Right lung (tissue), 10 donors: ENCODE measurements at places on chromosomes 11 and 22.

DNA sequence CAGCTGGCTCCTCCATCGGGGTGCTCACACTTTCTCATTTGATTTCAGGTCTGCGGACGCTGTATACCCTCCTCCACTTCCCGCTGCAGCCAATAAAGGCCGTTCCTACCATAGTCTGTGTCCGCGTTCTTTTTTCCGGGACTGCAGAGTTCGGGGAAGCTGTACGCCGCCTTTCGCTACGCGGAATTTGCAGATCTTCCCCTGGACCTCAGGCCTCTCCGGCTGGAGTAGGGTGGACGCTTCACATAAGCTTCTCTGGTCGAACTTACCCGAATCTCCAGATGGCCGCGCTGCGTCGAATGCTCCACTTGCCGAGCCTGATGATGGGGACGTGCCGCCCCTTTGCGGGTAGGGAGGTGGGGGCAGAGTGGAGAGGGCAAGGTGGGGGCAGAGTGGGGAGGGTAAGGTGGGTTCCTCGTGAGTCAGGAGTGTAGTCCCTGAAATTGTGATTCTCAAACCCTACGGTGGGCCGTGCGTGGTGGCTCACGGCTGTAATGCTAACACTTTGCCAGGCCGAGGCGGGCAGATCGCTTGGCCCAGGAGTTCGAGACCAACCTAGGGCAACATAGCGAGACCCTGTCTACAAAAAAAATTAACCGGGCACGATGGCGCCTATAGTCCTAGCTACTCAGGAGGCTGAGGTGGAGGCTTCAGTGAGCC lies 617 bp downstream of the CSKMT start:
- DNase-seq = no peak

GRCh38 chr22:39925909-39926679 lies 25.2 kb downstream of the GRAP2 start:
- DNase-seq = no peak

DNA sequence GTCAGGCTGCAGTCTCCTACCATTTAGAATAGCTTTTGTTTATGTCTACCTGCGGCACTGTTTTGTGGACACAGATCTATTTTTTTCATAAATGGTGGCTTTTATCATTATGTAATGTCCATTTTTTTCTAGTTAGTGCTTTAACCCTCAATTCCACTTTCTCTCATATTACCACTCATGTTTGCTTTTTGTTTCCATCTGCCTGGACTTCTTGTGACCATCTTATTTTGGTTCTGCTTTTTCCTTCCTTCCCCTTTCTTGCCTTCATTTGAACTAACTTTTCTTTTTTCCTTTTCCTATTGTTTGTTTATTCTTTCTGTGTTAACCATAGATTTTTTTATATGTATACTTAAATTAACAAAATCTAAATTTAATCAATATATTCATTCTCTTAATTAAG lies 98.5 kb upstream of the SLC22A12 start:
- DNase-seq = no peak

- DNase-seq = no peak
Observed at GRCh38 chr11:34225091-34225490, 119.7 kb downstream of the NAT10 start.

DNA sequence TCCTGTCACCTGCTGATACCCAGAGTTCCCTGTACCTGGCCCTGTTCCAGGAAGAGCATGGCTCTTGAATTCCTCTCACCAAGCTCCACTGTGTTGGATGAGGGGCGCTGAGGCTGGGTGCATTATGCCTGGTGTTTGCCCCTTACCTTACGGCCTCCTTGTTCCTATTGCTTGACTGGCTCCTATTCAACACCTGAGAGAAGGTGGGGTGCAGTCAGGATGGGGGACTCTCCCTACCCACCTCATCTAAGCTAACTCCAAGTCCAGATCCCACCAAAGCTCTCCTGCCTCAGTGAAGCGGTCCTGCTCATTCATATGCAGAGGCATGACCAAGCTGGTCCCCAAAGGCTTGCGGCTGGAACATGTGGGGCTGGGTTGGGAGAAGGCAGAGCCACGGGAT lies 35.8 kb upstream of the RIC3 start:
- DNase-seq = no peak

GRCh38 chr11:44065161-44065661 lies 859 bp upstream of the ACCS start:
- no peak for DNase-seq

GRCh38 chr22:35621451-35621850 lies 4.3 kb upstream of the MB start:
- DNase-seq = no peak

DNA sequence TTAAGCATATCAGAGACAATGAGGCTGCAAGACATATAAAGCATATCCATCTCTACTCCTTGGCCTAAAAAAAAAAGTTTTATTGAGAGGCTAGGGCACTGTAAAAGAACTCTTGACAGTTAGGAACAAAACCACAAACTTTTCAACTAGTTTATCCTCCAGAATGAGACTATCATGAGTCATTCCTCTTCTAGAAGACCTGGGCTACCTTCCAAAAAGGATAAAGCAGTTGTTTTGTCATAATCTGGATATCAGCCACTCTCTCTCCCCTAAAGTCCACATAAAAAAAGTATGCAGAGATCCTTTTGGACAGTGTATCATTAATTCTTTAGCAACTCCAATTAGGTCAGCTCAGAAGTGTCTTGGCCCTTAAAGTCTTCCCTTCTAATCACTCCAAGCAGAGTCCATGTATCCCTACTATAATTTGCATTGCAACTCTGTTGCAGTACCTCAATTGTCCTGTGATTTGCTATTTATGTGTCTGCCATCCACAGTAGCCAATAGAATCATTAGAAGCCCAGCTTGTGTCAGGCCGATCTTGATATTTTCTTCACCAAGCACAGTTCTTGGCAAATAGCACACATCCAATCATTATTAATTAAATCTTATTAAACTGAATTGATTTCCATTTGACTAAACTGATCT lies 10.4 kb downstream of the OR51T1 start:
- DNase-seq = no peak

DNA sequence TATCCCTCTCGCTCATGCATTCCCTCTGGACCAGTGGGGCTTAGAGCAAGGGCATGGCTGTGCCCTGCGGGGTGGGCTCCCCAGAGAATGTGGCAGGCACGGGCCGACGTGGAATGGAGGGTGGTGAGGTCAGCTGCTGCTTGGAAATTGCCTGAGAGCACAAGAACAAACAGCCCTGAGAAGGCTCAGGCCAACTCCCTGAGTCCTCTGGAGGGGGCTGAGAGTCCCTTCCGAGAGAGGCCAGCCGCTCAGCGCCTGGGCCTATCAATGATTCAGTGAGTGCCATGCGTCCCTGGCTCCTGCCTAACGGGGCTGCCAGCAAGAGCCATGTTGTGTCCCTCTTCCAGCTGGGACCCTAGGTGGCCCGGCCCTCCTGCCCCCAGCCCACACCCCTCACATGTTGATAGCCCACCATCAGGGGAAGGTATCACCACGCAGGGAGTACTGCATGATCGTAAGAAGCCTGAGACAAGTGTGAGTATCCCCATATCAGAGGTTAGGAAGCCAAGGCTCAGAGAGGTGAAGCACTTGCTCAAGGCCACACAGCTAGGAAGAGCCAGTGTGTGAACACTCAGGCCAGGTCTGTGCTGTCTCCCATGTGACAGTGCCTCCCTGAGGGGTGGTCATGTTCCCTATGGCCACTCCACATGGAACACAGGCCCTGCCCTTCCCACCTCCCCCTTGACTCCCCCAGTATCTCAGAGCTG lies 55.8 kb downstream of the NECTIN1 start:
- no peak for DNase-seq

DNA sequence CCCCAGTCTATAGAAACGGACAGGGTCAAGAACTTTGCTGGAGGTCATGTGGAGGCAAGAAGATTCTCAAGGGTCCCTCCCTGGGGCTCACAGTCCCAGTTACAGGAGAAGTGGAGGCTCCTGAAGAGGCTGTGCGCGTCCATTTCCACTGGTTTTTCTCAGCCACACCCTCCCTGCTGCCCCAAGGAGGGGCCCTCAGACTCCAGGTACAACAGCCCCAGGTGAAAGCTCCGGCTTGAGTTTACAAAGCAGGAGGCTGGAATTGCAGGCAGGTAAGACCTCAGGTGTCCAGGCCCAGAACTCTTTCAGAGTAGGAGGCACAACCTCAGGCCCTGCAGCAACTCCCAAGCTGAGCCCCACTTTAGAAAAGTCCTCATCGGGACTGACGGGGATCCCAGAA lies 3.1 kb downstream of the SHANK2 start:
- no peak for DNase-seq

- no peak for DNase-seq
Observed at GRCh38 chr22:39526736-39527171, 5.8 kb downstream of the RPS19BP1 start.

- no peak for DNase-seq
Observed at GRCh38 chr11:76337923-76338322, 43.0 kb downstream of the THAP12 start.

DNA sequence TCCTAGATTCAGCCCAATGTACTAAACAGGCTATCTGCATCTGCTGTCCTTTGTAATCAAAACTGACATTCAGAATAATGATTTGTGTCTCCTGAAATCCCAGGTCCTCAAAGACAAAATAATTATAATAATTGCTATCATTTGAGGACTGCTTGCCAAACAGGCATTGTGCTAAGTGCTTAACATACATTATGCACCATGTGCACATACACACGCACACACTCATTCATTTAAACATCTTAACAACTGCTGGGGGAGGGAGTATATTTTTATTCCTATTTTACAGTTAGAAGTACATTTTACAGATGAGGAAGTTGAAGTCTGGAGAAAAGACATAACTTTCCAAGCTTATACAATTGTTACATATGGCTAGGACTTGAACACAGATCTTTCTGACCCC lies 308.0 kb upstream of the ZC3H12C start:
- no peak for DNase-seq

DNA sequence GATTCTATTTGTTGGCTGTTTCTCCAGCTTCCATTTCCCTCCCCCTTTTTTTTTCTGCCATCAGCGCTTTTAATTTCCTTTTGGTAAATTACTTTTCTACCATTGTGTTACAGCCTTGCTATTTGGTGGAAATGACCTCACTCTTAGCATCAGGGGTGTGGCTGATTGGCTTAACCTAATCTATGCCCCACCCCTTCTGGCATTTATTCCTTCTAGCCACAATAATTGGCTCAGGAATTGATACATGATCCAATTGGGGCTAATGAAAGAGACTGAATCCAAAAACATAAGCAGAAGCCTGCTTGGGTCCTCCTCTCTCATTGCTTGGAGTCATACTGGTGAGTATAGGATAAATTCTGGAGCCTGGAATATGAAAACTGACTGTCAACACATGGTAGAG lies 402.4 kb upstream of the LRRC4C start:
- DNase-seq = no peak

DNA sequence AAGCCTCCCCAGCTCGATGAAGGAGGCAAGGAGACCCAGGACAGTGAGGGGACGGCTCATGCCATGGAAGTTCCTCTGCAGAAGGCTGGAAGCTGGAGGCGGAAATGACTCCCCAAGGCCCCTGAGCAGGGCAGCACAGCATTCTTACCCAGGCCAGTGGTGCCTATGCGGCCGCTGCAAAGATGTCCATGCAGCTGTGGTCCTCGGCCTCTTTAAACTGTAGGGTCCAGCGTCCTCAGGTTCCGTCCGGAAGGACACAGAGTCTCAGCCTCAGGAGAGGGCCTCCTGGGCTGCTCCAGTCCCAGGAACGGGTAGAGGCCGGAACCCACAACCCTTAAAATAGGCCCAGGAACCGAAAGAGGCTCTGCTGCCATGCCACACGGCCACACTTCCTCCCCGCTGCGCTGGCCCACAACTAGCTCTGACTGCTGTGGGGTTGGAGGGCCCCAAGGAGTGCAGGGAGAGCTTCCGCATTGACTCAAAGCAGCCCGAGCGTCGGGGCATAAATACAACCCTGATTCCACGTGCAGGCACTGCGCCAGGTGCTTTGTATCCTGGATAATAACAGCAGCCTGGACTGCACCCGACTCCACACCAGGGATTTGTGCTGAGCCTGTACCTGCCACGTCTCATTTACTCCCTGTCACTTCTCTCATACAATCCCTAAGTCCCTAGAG lies 5.5 kb downstream of the KIAA0930 start:
- no peak for DNase-seq

- no peak for DNase-seq
Observed at GRCh38 chr11:30487200-30487898, 98.8 kb downstream of the MPPED2 start.

DNA sequence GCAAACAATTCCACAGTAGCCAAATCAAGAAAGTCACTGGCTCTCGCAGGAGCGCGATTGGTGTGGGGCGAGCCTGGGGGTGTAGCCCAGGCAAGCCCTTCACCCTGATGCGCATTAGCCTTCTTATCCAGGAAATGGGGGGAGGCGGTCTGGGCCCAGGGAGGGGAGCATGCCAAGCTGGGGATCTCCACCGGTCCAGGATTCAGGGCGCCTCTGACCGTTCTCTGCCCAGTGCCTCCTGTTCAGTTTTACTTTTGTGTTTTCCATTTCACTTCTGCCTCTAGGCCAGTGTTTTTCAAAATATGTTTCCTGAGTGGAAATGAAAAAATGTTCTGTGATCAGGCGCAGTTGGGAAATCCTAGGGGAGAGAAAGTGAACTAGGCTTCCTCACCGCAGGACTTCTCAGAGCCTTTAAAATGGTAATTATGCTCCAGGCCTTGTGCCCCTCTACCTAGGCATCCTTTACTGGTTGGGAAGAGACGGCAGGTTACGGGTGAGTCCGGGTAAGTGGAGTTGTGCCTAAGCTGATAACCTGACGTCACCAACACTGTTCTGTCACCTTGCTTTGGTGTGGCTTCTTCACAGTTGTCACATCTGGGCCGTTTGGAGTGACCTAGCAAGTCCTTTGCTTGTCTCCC lies 18.4 kb downstream of the LRP5 start:
- DNase-seq = no peak

DNA sequence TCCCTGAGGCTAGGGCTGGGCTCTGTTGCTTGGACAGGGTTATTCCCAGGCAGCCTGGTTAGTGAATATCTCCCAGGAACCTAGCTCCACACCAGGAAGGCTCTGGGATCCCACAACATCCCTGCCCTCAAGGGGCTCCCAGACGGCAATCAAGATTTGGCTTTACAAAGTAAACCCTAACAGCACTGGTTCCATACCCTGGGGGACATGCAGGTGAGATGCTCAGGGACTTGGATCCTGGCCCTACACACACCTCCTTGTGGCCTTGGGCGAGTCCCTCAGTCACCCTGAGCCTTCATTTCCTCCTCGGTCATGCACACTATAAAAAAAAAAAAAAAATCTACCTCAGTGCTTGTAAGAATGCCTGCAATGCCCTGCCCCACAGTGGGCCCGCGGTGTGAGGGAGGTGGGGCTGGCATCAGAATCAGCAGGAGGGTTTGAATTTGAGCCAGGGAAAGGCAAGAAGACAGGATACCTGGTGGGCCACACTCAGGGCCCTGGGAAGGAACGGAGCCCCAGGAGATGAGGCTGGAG lies 86.3 kb downstream of the MORC2 start:
- no peak for DNase-seq

DNA sequence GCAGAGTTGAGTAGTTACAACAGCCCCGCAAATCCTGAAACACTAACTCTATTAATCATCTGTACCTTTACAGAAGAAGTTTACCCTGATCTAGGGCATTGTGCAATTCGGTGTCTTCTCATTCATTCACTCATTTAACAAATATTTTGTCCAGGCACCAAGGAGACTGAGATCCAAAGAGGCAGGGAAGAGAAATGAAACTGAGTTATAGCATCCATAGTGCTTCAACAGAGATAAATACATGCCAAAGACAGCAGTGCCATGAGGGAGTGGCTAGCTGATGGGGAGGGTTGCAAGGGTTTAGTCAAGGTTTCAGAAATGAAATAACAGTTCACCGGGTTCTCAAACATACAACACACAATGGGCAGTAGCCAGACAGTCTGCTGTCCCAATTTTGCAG lies 40.2 kb upstream of the MTNR1B start:
- DNase-seq = no peak
